ENCODE measurements at places on chromosomes 6 and 20.

DNA sequence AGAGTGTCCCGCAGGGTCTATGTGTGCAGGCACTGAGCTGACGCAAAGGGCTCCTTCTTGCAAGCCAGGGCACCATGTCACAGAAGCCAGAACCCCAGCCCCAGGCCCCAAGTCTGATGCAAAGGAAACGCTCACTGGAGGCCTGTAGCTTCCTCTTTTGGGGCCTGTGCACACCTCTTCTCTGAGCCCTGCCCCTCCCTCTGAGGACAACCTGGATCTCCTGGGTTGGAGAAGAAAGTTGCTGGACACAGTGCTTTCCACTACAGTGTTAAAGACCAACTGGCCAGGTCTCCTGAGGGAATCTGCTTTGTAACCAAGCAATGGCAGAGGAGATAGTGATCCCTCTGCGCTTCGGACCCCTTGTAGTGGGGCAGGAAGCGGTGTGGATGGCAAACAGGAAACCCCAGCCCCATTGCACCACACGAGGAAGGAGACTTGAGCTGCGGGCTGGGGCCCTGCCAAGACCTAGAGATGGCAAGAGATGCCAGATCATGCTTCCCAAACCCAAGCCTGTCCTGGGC is 90.0 kb downstream of the PRND start:
- DNase-seq, result peak; percentile 59

GRCh38 chr20:38847840-38848239 is 42.3 kb downstream of the PPP1R16B start:
- no peak for DNase-seq

DNA sequence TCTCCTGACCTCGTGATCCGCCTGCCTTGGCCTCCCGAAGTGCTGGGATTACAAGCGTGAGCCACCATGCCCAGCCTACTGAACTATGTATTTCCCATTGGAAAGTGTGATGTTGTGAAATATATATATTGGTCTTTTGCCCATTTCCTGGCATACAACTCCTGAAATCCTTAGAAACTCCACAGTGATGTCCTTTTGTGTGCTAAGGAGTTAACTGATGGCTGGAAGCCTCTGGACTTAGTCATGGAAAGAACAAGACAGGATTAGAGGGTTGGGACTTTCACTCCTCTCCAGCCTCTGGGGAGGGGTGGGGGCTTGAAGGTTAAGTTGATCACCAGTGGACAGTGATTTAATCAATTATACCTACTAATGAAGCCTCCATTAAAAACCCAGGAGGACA is 7.1 kb downstream of the PANK2 start:
- DNase-seq, result no peak

DNA sequence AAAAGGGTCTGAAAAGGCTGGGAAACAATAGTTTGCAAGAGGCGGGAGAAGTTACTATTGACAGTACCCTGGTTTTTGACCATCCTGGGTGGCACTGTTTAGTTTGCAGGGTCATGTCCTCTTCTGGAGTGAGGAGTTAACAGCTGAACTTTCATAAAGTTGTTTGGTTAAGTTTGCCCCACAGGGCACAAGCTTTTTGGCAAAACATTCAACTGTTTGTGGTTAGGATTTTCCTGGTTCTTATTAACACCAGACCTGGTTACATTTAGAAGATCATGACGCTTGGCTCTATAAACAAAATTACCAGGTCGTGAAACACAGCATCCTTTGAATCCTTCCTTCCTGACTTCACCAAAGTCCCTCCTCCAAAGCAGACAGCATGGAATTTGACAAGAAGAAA is 106.1 kb downstream of the RIN2 start:
- no peak for DNase-seq

GRCh38 chr6:6920114-6920986 is 187.4 kb upstream of the RREB1 start:
- DNase-seq, result no peak

- no peak for DNase-seq
Measured at GRCh38 chr6:142825760-142826159, 119.2 kb downstream of the HIVEP2 start.

GRCh38 chr20:5670036-5670536 is 80.1 kb upstream of the SHLD1 start:
- DNase-seq, result no peak

DNA sequence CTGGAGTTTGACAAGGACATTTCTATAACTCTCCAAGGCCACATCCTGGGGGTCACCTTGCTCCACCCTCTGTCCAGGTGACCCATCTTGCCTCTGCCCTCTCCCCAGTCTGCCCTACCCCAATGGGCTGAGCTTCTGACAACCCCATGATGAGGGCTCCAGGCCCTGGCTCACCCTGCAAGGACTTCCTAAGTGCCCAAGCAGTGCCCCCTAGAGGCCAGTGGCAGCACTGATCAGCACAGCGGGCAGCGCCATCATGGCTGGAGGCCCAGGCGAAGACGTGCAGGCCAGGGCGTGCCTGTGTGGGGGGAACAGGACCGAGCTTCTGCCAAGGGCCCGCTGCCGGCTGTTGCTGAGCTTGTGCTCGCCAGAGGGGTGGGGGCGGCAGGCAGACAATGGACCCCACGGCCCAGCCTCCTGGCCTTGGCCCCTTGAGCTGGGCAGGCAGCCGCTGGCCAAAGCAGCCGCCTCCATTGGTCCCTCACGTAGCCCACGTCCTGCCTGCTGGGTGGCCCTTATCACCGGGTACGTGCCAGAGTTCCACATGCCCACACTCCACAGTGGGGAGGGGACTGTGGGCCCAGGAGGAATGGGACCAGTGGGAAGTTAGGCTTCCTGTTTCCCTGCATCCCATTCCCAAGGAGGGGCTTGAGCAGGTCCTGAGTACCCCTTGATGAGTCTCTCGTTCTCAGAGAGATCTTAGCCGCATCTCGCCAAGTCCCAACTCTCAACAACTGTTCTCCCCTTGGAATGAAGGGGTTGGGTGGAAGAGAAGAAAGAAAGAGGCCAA is 64.3 kb downstream of the MRPL14 start:
- no peak for DNase-seq

Data from ureter (tissue), 1 donor.